ENCODE measurements at places on chromosomes 2 and 18. TPM values are rescaled to one million over a fixed set of nuclear protein-coding genes. Genes with fewer than 3 reads are reported as not detected.

GRCh38 chr2:120254178-120254577, 1.5 kb downstream of the RALB start:
- no peak for DNase-seq

DNA sequence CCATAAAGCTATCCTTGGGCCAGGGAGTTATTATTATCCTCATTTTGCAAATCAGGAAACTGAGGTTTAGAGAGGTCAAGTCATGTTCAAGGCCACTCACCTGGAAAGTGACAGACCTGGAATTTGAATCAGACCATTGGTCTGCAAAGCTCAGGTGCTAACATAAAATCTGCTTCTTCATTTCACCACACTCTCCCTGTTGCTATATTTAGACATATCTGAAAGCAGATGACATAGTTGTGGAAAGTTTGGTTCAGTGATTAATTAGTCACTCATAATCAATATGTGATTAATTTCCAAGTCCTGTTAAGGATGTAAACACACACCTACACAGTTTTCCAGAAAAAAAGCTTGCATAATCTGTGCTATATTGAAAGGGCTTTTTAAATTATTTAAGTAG, 57.4 kb downstream of the LINC00305 start:
- no peak for DNase-seq

The RAB10 gene
- 143 TPM for total RNA-seq

GRCh38 chr18:28015671-28016070, 161.3 kb downstream of the CDH2 start:
- DNase-seq, result no peak

The UGT1A3 gene
- total RNA-seq, result not detected

The G6PC2 gene
- total RNA-seq, result not detected

GRCh38 chr2:133829450-133830020, 261.3 kb upstream of the NCKAP5 start:
- no peak for DNase-seq

DNA sequence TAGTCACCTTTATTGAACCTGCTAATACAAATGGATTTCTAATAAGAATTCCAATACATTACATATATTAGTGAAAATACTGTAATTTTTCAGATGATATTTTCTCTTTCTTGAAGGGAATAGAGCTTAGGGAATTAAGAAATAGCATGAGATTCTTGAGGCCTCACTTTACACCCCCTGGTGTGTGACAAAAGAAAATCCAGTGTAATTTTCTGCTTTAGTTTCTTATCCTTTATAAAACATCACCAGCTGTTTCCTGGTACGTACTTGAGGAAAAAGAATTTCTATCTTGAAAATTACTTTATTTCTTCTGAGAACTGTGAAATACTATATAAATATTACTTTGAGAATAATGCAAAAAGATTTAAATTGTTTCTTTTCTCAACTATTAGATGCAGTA, 71.6 kb downstream of the CLIP4 start:
- no peak for DNase-seq

GRCh38 chr2:42128721-42129486, 40.2 kb upstream of the EML4 start:
- peak; percentile 93 for DNase-seq

All from LHCN-M2 (cell line).